ENCODE measurements at places on chromosomes 4 and X.

DNA sequence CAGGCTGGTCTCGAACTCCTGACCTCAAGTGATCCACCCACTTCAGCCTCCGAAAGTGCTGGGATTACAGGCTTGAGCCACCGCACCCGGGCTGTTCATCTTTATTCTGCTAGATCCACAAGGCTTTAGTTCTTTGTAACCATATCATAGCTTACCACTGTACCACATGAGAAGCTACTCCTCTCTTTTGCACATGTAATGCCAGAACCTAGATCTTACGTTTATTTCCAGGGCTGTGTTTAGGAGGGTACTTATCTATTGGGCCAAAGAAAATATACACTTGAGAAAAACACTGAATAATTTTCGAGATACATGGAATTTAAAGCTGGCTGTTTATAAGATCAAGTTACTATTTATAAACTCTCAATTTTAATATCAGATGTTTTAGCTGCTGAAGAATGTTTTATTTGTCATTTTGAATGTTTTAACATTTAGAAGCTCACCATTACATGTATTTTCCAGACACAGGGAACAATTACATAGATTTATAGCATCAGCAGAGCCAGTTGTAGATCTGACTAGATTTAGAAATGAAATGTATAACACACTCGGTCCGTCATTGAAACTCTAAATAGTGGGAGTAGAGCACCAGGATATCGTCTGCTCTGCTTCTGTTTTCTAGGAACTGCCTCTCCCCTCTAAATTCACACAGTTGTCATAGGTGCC, 155.3 kb upstream of the HAND2 start:
- DNase-seq, result no peak

- no peak for DNase-seq
These were observed 40.4 kb upstream of the MAP3K15 start for GRCh38 chrX:19555683-19556082.

GRCh38 chr4:4568806-4569427, 27.1 kb upstream of the STX18 start:
- DNase-seq, result no peak

- DNase-seq, result no peak
These were observed 65.8 kb downstream of the HAUS3 start for GRCh38 chr4:2175990-2176698.

GRCh38 chr4:180808862-180809261, 1434.3 kb upstream of the TENM3 start:
- DNase-seq, result no peak

DNA sequence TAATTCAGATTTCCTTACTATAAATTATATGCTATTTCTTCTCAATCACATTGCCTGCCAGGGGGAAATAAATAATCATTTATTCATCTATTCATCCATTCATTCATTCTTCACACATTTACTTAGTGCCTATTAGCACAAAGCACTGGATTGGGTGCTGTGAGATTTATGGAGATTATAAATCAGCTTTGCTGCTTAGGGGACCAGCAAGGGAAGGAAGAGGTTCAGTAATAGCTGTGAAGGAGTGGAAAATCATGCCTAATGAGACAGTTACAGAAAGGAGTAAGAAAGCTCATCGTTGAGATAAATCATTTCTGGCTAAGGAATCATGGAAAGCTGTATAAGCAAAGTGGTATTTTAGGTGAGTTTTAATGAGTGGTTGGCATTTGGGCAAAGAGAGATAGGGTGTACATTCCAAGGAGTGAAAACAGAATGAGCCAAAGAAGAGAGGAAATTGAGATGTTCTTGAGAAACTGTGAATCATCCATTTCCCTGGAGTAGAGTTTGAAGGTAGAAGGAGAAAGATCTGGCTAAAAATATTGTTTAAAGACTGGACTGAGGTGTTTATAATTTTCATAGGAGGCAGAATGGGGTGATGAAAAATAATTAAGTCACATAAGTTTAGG, 9.6 kb downstream of the ARSJ start:
- no peak for DNase-seq

DNA sequence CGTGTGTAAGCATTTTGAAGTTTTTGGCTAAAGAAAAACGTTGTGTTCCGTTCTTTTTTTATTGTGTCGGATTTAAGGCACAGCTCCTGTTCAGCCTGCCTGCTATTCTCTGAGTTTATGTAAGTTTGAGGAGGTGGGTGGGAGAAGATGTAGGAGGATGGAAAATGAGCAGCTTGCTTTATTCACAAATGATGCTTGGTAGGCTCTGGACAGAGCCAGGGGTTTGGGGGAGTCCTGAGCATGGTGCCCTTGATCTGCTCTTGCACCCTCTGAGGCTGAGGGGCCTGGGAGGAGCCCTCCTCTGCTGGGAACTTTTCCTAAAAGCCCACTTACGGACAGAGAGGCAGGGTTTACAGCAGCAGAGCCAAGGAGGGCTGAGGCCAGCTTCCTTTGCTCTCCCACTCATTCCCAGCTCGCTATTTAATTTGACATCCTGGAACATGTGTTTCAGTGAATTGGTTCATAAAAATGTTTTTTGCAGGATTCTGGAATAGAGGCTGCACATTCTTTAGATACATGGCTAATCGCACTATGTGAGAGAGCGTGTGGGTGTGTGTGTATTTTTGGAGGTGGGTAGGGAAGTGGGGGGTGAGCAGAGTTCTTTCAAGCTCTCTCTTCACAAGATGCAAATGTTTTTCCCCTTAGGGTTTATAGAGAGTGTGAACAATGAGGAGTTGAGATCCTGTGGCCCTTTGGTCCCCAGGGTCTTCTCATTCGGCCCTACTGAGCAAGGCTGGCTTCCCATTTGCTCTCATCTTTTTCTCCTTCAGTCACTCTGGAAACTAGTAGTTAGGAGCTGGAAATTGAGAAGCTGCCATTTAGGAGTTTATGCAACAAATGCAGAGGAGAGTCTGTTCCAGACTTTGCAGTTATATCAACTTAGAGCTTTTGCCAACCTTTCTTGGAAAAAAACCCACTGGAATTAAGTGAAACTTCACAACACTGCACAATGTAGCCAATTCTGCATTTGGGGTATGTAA, 32.1 kb downstream of the TMEM131L start:
- DNase-seq, result no peak

DNA sequence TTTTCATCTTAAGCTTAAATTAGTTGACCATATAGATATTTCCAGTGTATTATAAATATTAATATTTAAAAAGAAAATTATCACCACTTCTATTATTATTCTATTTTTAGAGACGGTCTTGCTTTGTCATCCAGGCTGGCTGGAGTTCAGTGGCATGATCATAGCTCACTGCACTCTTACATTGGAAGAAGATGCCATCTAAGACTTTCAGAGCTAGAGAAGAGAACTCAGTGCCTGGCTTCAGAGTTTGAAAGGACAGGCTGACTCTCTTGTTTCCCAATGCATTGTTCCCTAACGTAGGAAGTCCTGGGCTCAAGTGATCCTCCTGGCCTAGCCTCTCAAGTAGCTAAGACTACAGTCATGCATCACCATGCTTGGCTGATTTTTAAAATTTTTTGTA, 75.9 kb downstream of the FIP1L1 start:
- no peak for DNase-seq

DNA sequence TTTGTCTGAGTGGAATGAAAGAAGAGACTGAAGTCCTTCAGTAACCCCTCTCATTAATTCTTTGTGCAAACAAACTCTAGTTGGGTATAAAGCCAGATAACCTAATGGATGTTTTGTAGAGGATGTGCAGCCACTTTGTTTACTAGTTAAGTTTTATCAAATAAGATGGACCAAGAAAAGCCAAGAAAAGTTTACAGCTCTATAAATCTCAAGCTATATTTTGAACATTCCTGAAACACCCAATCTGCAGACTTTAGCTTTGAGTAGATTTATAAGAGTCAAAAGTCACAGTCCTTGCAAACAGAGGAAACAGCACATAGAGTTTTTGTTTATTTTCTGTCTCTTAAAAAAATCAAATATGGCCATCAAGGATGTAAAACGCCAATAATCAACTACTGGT, 452.9 kb downstream of the SPRY1 start:
- no peak for DNase-seq

GRCh38 chr4:73589261-73589847, 30.9 kb downstream of the RASSF6 start:
- DNase-seq, result no peak

DNA sequence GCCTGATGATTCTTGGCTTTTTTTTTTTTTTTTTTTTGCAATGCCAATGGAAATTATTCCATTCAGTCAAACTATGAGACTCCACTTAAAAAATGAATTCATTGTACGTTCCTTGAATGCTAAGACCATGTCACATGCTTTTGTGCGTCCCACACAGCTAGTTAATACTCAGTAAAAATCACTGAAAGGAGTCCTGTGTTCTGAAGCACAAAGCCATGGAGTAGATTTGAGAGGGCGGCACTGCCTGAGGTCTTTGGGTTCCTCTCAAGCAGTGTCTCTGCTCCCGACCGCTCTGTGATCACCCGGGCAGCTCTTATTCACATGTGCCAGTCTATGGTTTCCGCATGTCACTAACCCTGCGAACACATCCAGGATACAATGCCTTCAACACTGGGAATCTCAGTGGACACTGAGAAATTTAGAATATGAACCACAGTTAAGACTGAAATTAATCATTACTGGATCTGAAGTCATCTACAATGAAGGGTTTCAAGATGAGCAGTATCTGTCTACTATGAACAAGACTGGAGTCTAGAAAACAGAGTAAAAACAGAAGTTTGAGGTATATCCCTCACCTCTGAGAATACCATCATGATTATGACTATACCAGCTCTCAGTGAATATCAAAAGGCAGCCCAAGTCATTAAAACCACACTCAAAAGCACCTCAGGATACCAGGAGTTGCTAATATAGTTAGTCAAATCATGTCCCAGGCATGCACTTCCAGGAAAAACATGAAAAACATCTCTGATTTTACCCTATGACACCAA, 193.0 kb downstream of the MGST2 start:
- DNase-seq, result no peak

GRCh38 chr4:184929476-184929875, 88.8 kb upstream of the HELT start:
- DNase-seq, result no peak

- no peak for DNase-seq
These were observed 59.6 kb downstream of the FAM193A start for GRCh38 chr4:2595952-2596552.

GRCh38 chrX:38249965-38250364, 29.3 kb upstream of the SRPX start:
- no peak for DNase-seq

GRCh38 chrX:53813670-53814440, 127.3 kb upstream of the HUWE1 start:
- no peak for DNase-seq

DNA sequence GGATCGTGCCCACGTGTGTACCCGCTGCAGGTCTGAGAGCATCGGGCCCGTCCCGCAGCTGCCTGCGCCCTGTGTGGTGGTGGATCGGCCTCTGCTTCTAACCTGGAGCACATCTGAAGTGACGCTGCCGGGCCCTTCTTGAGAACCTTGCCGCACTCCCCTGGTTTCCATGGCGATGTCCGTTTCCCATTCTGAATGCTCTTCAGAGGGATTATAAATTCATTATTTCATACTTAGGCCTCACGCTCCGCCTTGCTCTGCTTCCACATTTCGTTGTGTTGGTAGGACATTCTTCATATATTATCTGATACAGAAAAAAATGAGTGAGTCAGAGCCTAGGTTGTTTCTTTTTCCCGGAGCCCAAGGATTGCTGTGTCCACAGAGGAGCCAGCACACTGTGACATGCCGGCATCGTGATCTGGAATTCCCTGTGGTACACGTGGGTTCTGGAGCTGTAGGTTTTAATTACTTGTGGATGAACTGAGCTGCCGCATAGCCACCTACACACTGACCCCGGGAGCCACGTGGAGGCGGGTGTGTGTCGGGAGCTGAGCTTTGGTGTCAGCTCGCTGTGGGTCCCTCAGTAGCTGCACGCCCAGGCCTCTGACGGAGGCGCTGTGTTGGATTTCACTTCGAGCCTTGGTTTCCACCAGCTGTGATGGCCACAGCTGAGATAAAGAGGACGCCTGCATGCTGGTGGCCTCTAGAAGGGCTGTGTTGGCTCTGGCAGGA, 63.4 kb downstream of the PSAPL1 start:
- DNase-seq, result no peak

DNA sequence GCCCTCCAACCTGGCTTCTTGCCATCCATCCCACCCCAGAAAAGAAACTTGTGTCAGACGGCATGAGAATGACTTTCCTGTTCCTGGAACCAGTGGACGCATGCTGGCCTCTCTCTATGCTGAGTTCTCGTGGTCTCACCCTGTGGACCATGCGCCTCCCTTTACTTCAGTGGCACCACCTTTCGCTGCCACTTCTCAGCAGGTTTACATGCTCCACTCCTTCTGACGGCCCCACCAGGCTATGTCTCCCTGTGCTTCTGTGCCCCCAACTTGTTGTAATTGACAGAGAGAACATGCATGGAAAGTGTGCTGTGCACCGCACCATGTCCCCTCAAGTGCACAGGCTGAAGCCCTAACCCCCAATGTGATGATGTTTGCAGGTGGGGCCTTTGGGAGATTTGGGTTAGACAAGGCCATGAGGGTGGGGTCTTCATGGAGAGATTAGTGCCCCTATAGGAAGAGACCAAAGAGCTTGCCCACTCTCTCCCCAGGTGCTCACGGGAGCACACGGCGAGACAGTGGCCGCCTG, 3.1 kb upstream of the PPP2R2C start:
- no peak for DNase-seq

DNA sequence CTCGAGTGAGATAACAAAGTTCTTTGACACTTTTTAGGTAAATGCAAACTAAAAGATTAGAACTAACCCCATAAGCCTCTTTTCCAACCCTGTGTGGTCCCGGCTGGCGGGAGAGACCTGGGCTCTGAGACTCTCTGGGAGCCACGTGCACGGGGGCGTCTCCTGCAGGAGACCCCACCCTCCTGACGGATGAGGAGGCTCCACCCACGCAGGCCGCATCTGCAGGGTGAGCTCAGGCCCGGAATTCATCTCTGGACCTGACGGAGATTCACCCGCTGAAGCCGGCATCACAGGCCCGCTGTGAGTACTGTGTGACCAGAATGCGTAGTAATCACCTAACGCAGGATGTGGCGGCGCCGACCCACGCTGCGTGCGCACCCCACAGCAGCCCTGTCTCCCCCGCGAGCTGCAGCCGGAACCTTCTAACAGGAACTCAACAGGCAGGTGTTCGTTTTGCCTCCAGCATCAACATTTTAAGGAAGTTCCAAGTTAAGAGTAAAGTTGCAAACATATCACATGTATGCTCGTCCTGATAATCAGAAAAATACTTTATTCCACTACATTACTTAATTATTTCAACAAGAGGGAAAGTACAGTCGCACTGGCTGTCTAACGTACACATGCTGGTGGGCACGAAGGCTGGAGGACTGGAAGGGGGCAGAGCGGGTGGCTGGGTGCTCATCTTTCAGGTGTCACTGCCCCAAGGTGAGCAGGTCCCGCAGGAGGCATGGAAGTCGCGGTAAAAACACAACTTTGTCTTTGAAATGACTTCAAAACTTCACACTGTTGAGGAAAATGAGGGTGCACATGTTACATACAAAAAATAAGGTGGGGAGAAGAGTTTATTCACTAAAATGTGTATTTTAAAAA, 44.5 kb downstream of the FGFRL1 start:
- peak; percentile 42 for DNase-seq

Data from RPMI8226 (cell line).